GM23248 (cell line): ENCODE measurements at places on chromosomes 1 and 21.

- DNase-seq = no peak
These were observed 36.2 kb downstream of the UMODL1 start for GRCh38 chr21:42107177-42107880.

- no peak for DNase-seq
These were observed 18.0 kb upstream of the ACTRT2 start for GRCh38 chr1:3003039-3003940.

DNA sequence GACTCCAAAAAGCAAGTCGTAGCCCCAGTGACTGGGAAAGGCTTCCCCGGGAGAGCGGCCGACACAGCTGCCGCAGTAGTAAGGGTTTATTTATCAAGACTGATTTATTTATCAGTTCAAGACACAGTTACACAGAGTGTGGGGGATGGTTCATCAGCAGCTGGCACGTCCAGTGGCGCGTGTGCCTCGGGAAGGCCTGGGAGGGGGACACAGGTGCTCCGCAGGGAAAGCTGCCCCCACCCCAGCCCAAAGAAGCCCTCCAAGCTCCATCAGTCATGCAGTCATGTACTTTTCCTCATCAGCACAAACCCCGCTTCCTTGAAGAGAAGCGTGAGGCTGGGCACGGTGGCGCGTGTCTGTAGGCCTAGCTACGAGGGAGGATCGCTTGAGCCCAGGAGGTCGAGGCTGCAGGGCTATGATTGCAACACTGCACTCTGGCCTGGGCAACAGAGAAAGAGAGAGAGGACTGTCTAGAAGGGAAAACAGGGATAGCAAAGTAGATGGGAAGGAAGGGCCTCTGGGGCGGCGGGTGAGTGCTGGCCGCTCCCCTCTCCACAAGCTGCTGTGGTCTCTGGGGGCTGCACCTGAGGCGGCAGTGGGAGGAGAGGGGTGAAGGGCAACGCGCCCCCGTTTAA lies 53.2 kb downstream of the PRKCZ start:
- no peak for DNase-seq

DNA sequence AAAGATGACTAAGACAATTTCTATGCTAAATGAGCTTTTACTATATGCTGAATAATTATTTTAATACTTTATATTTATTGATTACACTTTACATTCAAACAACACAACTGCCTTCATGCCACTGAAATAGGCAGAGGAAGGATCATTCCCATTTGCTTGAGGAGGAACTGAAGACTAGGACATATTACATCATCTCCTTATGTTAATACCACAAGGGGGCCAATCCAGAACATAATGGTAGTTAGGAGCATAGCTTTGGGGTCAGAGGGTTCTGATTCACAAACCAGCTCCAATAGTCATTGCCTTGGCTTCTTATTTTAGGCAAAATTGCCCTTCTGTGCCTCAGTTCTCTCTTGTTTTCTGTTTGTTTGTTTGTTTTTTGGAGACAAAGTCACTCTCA lies 306.5 kb downstream of the KCNH1 start:
- no peak for DNase-seq

GRCh38 chr1:115714572-115715141 lies 53.9 kb downstream of the CASQ2 start:
- DNase-seq = no peak

GRCh38 chr1:31503570-31503969 lies 72.7 kb upstream of the TINAGL1 start:
- no peak for DNase-seq

- peak; percentile 59 for DNase-seq
These were observed 429.6 kb downstream of the PLPP3 start for GRCh38 chr1:56149761-56150160.

GRCh38 chr21:40210251-40210650 lies 343.0 kb downstream of the PCP4 start:
- DNase-seq = no peak

GRCh38 chr1:24191860-24192259 lies 4.8 kb upstream of the IFNLR1 start:
- DNase-seq = peak; percentile 62

DNA sequence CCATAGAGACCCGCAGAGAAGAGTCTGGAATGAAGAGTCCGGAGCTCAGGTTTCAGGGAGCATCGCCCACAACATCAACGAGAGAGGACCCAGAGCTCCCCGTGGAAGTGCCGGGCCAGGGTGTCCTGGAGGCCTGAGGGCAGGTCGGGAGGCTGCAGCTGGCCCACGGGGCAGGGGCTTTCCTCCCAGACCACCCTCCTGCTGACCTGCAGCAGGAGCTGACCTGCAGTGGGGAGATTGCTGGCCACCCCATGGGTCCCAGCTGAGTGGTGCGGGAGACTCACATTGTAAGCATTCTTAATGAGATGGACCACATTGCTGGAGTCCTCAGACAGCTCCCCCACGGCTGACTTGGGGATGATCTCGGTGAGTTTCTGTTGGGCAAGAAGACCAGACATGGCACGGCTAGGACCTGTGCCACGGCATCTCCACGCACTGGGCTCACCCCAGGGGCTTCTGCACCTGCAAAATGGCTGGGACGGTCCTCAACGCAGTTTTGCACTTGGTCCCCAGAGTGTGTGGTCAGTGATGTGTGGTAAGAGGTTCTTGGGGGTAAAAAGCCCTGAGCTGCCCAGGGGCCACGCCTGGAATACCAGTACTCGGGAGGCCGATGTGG lies 21.3 kb upstream of the PTTG1IP start:
- no peak for DNase-seq

DNA sequence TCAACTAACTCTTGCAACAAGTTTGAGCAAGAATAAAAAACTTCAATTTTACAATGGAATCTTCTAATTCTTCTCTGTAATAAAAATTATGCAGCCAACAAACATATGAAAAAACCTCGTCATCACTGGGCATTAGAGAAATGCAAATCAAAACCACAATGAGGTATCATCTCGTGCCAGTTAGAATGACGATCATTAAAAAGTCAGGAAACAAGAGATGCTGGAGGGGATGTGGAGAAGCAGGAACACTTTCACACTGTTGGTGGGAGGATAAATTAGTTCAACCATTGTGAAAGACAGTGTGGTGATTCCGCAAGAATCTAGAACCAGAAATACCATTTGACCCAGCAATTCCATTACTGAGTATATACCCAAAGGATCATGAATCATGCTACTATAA lies 327.5 kb upstream of the LYPLAL1 start:
- DNase-seq = peak; percentile 62

DNA sequence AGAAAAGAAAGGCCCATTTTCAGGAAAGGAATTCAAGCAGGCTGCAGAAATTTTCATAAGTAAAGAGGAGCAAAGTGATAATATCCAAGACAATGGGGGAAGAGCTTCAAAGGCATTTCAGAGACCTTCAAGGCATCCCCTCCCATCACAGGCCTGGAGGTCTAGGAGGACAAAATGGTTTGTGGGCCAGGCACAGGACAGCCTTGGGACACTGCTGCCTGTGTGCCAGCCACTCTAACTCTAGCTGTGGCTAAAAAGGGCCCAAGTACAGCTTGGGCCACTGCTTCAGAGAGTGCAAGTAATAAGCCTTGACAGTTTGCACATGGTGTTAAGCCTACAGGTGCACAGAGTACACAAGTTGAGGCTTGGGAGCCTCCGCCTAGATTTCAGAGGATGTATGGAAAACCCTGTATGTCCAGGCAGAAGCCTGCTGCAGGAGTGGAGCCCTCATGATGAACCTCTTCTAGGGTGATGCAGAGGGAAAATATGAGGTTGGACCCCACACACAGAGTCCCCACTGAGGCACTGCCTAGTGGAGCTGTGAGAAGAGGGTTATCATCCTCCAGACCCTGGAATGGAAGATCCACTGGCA lies 51.8 kb upstream of the ZSWIM5 start:
- no peak for DNase-seq

- DNase-seq = no peak
These were observed 22.5 kb downstream of the PKP1 start for GRCh38 chr1:201305815-201306214.

DNA sequence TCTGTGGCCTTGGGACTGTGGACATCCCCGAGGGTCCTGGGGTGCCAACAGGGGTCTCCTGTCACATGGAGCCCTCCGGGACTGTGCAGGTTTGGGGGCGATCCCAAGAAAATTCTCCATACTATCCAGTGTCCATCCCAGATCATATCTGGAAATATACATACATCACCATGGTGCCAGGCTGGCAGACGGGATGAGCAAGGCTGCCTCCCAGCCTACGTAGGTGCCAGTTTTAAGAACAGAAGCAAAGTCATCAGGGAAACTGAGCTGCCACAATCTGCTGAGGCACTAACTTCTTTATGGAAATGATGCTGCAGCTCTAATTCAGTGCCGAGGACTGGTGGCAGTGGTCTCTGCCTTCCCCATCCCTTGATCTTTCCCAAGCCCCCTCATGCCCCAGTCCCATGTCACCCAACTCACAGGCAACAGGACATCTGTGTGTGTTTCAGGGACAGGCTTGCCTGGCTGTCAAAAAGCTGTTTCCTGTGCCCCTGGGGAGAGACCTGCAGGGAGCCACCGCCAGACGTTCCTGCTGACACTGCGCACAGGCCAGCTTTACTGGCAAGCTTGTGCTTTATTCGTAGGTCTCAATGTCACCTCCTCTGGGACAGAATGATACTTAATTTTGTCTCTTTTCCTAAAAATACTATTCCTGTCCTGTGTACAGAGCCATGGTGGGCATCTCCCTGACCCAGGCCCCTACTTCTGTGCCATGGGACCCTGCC lies 15.5 kb downstream of the TEX35 start:
- DNase-seq = no peak

DNA sequence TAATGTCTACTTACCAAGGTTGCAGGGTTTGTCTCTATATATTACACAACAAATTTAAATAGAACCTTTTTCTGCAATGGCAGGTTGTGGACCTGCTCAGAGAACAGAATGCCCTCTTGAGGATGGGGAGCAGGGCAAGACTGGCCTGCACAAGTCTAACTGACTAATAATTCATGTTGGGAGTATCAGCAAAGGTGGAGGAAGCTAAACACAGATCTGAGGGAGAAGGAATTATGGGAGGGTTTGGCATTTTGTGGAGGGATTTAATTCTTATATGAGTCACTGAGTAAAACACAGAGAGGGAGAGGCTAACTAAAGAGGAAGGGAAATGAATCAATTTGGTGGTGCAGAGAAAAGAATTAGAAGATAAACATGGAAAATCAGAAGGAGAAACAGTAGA lies 40.0 kb downstream of the CLDN17 start:
- DNase-seq = no peak

GRCh38 chr1:104238991-104239390 lies 489.3 kb downstream of the AMY1C start:
- DNase-seq = peak; percentile 1

DNA sequence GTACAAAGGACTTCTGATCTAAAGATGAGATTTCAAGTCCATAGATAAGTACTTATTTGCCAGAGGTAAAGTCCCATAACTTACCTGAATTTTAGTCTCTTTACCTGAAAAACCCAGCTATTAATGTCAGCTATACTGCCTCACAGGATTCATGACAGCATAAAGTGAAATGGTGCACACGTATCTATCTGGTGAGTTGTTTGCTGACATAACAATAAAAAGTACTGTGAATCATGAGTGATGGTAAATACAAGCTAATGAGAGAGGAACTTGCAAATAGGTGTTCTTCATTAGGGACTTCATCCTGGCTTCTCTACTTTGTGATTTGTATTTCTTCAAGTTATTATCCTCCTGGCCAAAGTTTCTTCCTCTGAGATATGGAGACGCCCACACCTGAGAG lies 225.1 kb upstream of the C8B start:
- no peak for DNase-seq

DNA sequence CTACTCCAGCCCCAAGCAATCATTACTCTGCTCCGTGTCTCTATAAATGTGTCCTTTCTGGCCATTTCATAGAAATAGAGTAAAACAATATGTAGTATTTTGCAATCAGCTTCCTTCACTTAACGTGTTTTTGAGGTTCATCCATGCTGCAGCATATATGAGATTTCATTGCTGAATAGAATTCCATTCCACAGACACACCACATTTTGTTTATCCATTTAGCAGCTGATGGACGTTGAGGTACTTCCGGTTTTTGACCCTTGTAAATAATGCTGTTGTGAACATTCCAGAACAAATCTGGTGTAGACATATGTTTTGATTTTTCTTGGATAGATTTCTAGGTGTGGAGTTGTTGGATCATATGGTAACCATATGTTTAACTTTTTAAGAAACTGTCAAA lies 30.7 kb downstream of the ADAM30 start:
- DNase-seq = peak; percentile 21

DNA sequence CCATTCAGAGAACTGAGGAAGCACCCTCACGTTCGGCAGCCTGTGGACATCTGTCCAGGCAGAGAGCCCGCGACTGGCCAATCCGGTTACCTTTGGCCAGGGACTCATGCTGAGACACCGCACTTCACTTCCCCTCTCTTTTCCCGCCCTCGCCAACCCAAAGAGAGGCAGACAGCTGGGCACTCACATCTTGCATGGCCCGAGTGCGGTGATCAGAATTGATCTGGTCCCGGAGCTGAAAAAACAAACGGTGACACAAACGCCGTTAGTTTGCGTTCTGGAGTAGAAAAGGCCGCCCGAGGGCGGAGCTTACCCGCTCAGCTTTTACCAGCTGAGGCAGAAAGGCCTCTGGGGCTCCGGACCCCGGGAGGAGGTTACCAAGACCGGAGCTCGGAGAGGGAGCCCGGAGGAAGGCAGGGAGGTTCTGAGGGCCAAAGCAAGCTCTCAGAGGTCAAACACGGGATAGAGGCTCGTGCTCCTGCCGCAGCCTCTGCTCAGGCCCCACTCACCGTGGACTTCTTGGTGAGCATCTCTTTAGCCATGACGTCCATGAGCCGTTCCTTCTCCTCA lies 376 bp downstream of the SF3A3 start:
- DNase-seq = peak; percentile 72

- DNase-seq = peak; percentile 16
These were observed 138.2 kb downstream of the ZNF326 start for GRCh38 chr1:90133133-90133532.

DNA sequence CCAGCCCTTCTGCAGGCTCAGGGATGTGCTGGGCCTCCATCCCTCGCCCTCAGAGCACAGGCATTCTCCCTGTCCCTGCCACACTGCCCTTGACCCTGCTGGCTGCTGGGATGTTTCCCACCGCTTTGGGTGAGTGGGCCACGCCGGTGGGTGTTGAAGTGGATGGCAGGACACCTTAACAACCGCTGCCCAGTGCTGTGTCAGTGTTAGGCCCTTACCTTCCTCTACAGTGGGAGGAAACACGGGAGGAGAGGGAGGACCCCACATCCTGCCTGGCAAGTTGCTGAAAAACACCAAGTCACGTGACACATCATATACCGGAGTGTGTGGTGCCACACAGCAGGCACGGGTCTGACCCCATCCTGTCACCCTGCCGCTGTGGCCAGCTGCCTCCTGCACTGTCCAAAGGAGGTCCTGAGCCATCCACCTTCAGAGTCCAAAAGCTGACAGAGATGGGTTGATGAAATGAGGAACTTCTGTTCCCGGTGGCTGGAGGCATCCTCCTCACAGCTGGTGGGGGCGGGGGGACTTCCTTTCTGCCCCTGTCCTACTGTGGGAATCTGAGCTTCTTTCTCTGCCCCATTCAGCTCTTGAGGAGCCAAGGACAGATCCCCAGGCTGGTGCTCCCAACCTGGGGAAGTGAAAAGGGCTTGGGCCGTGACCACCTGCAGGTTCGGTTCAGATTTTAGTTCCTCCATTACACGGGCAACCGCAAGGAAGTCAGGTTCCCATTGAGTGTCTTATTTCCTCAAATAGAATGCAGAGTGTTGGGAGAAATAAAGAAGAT lies 3.2 kb upstream of the THEMIS2 start:
- DNase-seq = no peak
